Stimulated activated CD8-positive, alpha-beta memory T cell treated with anti-CD3 and anti-CD28 coated beads, Interleukin-4, amount 100 ng/mL, for 4 hours (primary cell): ENCODE measurements at places on chromosomes 11 and 22.

DNA sequence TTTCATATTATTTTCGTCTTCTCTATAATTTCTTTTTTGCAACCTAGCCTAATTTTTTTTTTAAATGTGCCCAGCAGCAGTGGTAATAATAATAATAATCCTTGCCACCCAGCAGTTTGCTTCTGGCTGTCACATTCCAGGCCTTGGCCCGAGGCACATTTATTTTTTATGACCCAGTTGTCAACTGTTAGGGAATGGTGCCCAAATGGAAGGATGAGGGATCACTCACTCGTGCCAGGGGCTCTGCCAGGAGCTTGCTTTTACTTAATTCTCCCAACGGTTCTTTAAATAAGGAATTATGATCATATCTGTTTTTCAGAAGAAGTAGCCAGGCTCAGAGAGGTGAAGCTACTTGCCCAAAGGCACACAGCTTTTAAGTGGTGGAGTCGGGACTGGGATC lies 49.6 kb downstream of the MYO18B start:
- no peak for DNase-seq

GRCh38 chr22:20107471-20107901 lies 8.4 kb upstream of the RANBP1 start:
- no peak for DNase-seq

DNA sequence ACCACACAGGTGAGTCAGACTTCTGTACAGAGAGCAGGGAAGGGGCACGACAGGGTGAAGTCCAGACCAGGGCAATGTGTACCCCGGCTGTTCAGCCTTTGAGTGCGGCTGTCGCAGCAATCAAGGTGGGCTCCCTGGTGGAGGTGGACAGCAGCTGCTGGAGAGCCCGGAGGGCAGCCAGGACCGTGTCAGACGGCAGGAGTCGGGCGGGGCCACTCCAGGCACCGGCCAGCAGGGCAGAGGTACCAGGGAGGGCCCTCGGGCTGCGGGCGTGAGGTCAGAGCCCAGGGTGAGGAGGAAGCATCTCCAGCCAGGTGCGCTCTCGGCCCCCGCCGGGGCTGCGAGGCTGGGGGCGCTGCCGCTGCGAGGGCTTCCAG lies 802 bp upstream of the PIM3 start:
- DNase-seq = no peak

GRCh38 chr11:123594188-123594901 lies 60.1 kb downstream of the SCN3B start:
- no peak for DNase-seq

DNA sequence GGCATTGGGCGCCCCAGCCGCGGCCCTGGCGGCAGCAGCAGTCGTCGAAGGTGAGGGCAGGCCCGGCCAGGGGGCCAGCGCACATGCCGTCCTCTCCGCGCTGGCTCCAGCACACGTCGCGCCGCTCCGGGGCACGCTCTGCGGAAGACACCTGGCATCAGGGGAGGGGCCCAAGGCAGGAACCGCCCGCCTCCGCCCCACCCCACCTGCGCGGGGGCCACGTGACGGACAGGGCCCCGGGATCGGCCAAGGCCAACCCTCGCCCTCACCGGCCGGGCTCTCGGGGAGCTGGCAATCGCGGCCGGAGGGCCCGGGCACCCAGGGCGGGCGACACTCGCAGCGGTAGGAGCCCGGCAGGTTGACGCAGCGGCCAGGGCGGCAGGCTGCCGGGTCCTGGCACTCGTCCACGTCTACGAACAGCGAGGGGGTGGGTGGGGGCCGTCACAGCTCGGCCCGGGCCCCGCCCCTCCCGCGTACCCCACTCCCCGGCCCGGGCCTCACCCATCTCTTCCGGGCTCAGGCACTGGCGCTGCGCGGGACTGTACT lies 14.9 kb downstream of the SCYL1 start:
- DNase-seq = no peak

- DNase-seq = no peak
Observed at GRCh38 chr22:36366291-36366708, 21.5 kb downstream of the MYH9 start.

DNA sequence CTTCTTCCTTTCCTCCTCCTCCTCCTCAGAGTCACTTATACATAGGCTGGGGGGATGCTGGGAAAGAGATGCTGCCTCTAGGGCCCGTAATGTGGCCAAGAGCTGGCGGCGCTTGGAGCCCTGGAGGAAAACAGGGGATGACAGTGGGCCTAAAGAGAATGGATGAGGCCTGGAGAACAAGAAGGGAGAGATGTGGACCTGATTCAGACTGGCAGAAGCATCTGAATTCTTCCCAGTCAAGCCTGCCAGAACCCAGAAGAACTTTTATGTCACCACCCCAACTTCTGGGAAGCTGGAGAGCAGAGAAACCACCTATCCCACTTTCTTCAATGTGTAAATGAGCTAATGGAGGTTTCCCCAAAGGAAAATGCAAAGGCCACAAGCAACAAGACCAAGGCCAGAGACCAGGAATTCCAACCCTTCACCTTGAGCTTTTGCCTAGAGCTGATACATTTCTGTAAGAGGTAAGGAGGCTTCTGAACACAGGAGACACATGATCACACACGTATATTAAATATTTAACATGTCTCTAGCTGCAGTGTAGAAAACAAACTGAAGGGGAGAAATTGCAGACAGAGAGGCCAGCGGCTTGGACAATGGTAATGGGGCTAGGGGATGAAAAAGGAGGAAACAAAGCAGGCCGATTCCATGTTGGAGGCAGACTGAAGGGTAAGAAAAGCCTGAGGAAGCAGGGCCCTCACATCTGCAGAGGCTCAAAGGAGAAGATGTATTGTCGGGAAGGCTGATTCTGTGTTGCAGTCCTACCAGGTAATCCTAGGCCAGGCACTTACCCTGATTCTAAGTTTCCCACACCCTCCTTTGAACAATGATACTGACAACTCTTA lies 1.1 kb downstream of the RRP8 start:
- no peak for DNase-seq

- DNase-seq = no peak
Observed at GRCh38 chr11:18578975-18579598, 9.4 kb downstream of the UEVLD start.

DNA sequence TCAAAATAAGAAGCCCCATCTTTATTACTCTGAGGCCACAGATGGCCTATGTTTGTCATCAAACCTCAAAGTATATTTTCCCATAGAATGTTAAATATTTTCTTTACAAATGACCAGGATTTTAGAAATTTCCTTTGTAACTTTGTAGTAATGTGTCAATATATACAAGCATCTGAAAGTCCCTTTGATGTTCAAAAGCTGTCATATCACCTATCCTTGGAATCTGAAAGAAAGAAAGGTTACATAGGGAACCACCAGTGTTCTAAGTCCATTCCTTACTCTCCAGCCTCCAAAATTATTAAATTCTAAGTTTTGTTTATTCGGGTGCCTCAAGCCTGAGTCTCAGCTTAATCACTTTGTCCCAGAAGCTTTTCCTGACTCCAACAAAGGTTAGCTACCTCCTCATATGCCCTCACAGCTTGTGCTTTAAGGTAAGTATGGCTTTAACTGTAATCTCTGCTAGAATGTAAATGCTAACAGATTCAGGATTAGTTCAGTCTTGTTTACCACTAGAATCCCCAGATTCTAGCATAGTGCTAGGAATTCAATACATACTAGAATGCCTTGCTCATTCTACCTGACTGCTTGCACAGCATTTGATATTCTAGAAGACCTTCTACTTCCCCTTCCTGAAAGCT lies 32.3 kb downstream of the CCDC34 start:
- DNase-seq = no peak

GRCh38 chr11:1138097-1138496 lies 19.7 kb upstream of the MUC5AC start:
- DNase-seq = no peak

GRCh38 chr11:36162006-36162882 lies 127.0 kb downstream of the COMMD9 start:
- DNase-seq = no peak

DNA sequence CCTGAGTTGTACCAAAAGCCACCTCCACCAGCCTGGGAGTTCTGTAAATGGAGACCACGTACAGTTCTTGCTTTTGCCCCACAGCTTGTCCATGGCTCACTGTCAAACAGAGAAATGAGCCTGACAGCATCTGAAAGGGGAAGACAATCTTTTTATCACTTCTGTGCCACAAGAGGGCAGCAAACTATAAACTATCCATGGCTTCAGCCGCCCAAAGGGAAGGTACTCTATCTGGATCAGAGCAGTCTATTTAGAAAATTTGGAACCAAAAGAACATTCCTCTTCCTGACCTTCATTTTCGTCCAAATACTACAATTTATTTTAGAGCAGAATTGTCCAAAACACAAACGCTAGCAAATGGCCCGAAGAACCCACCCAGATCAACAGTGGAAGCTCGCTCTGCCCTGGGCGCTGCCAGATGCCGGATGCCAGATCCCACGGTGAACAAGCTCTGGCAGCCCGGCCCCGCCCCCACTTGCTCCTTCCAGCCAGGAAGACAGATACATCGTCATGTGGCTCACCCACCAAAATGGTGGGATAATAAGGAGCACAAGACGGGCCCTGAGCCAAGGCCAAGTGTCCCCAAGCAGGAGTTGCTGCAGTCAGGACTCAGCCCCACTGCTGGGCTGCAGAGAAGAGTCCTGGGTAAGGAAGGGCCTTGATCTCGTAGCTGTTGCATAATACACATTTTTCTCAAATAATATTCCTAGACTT lies 23.9 kb upstream of the SCGB1A1 start:
- DNase-seq = no peak

GRCh38 chr11:130674686-130675308 lies 226.4 kb downstream of the ADAMTS15 start:
- DNase-seq = no peak

DNA sequence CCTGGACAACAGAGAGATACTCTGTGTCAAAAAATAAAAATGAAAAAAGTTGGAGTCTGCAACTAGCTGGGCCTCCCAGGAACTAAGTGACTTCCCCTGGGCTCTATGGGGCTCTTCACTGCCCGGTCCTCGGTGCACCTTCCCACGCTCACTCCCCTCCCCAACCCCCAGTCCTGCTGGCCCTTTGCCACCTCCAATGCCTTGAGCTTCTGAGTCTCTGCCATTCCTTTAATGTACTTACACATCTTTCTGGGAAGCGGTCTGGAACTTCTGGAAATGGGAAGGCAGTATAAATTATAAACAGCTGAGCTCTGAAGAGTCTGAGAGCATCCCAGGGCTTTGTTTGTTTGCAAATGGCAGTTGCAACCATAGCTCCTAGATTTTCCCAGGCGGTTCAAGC lies 5.9 kb upstream of the BATF2 start:
- DNase-seq = no peak

GRCh38 chr11:36381015-36381360 lies 84.9 kb downstream of the PRR5L start:
- no peak for DNase-seq

- no peak for DNase-seq
Observed at GRCh38 chr22:23240639-23241389, 60.5 kb downstream of the BCR start.

DNA sequence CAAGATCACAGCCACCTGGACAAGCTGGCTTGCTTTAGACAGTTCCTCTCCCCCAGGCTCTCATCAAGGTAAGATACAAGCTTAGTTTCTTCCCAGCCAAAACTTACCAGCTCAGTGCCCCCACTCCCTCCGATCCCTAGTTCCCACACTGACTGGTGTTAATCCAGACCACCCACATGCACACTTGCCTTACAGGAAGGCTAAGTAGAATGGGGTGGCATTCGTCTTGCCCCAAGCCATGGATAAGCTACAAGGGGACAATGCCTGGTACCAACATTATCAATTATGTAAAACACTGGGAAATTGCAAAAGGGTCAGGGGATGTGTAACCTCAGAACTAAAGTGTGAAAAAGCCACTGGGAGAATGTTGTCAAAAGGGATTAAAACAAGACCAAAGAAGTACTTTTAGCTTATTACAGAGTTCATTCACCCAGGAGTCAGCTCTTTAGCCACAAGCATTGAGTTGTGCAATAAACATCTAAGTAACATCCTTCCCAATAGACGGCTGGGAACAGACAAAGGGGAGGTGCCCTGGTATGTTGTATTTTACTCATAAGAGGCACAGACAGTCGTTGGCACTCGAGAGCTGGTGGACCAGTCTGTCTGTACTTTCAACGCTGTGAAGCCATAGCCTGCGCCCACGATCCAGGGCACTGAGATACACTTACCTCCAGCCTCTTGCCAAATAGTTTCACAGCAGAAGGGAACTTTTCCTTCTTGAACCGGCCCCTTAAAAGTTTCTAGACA lies 1.1 kb downstream of the DHCR7 start:
- DNase-seq = no peak

DNA sequence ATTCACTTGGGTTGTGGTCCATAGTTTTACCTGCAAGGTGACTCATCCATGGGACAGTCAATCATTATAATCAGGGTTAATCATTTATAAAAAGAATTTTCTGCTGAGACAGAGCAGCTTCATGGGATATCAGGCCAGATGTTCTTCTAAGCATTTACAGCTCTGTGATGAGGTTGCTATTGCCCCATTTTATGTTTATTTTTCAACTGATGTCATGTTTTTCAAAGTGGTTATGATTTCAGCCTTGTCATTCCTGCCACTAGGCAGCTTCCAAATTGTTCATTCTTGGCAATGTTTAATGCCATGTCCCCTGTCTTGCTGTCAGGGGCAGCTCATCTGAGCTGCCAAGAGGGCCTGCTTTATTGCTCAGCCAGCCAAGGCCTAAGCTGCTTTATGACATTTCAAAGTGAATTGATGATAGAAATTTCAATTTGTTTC lies 35.9 kb upstream of the ZBED5 start:
- DNase-seq = no peak

- DNase-seq = no peak
Observed at GRCh38 chr22:19793661-19794310, 33.2 kb downstream of the TBX1 start.

DNA sequence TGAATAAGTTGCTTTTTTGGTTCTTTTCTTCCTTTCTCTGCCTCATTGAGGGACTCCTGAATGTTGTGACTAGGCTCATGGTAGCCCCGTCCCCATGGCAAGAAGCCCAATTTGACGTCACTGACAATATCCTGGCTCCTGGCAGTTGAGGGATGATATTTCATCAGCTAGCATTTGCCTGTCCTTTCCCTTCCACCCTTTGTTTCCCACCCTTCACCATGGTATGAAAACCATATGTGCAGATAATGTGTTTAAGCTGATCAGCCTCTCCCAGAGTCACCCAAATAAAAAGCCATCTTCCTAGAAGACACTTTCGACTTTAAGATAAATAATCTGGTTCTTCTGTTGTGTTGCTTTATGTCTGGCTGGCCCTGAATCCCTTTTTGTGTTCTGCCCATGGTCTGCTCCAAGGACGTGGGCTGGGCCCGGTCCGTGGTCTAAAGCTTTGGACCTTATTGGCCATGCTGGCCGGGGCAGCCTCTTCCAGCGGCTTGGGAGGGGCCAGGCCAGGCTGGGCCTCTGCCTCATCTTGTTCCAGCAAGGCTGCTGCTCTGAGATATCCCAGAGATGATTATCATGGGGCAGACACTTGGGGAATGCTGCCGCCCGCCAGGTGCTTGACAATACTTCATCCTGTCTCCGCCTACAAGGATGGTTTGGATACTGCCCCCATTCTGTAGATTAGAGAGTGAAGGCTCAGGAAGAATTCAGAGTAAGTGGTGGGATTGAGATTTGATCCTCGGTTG lies 5.1 kb downstream of the TSPAN18 start:
- no peak for DNase-seq
